Hair follicular keratinocyte (primary cell): ENCODE measurements at places on chromosomes 16 and 17. TPM values are rescaled to one million over a fixed set of nuclear protein-coding genes. Genes with fewer than 3 reads are reported as not detected.

Gene SPNS2
- 0.08 TPM in 1 of 2 replicates, not detected in the other for total RNA-seq

Gene CCL16
- not detected in 2 replicates for total RNA-seq

Gene KRT33B
- total RNA-seq: 0.47 TPM in 1 of 2 replicates, not detected in the other

Gene GNG13
- not detected in 2 replicates for total RNA-seq

Gene HS3ST3B1
- total RNA-seq: 0.08 and 0.99 TPM in 2 replicates

Gene KRT27
- not detected in 2 replicates for total RNA-seq

Gene TBKBP1
- total RNA-seq: 3.9 and 7.0 TPM in 2 replicates

Gene NLRP1
- 23.7 and 43.0 TPM in 2 replicates for total RNA-seq

Gene SYT17
- total RNA-seq: 0.61 TPM in 1 of 2 replicates, not detected in the other

Gene SLC6A4
- not detected in 2 replicates for total RNA-seq

Gene KRT36
- total RNA-seq: not detected in 2 replicates

Gene SLFN5
- total RNA-seq: 30.3 and 53.1 TPM in 2 replicates

Gene ABCC11
- 0.04 and 0.08 TPM in 2 replicates for total RNA-seq

Gene CCL11
- total RNA-seq: not detected in 2 replicates

Gene CES1
- total RNA-seq: not detected in 2 replicates

Gene CA7
- total RNA-seq: not detected in 2 replicates

Gene TEN1
- 13.4 and 17.1 TPM in 2 replicates for total RNA-seq

Gene CNTNAP1
- 3.2 and 4.6 TPM in 2 replicates for total RNA-seq
